ENCODE measurements at places on chromosomes 5 and 9. TPM values are rescaled to one million over a fixed set of nuclear protein-coding genes. Genes with fewer than 3 reads are reported as not detected.

IL13 gene
- total RNA-seq, result 0.24 TPM

TNC gene
- 1,310 TPM for total RNA-seq

TTC23L gene
- 0.32 TPM for total RNA-seq

MEIKIN gene
- not detected for total RNA-seq

PCDHGA5 gene
- total RNA-seq, result 3.2 TPM

SPACA9 gene
- 6.7 TPM for total RNA-seq

MLANA gene
- total RNA-seq, result 0.32 TPM

NIPAL4 gene
- total RNA-seq, result 0.12 TPM

IFNK gene
- not detected for total RNA-seq

LCN15 gene
- not detected for total RNA-seq

TMEM215 gene
- not detected for total RNA-seq

GZMA gene
- total RNA-seq, result not detected

PAIP2 gene
- total RNA-seq, result 42.4 TPM

EPB41L4A gene
- 1.9 TPM for total RNA-seq

PHAX gene
- 42.6 TPM for total RNA-seq

FAM221B gene
- not detected for total RNA-seq

ADCY2 gene
- 0.65 TPM for total RNA-seq

EQTN gene
- not detected for total RNA-seq

PRDM9 gene
- not detected for total RNA-seq

SPINK13 gene
- total RNA-seq, result not detected

SHC3 gene
- 7.8 TPM for total RNA-seq

PCDHA10 gene
- total RNA-seq, result 0.32 TPM

STPG3 gene
- not detected for total RNA-seq

SPATA6L gene
- total RNA-seq, result 0.65 TPM

SMIM33 gene
- total RNA-seq, result not detected

ADAMTSL1 gene
- 123 TPM for total RNA-seq

ITGA1 gene
- total RNA-seq, result 125 TPM

Data from hair follicle dermal papilla cell (primary cell).